Stimulated activated CD4-positive, alpha-beta T cell treated with anti-CD3 and anti-CD28 coated beads, Interleukin-1b, Interleukin-23, amount 100 ng/mL, for 24 hours (primary cell): ENCODE measurements at places on chromosomes 12 and 14.

GRCh38 chr14:73771848-73772638 lies 57.9 kb upstream of the PNMA1 start:
- peak; percentile 75 for DNase-seq

GRCh38 chr12:69569236-69569635 lies 16.0 kb upstream of the CCT2 start:
- DNase-seq, result no peak

DNA sequence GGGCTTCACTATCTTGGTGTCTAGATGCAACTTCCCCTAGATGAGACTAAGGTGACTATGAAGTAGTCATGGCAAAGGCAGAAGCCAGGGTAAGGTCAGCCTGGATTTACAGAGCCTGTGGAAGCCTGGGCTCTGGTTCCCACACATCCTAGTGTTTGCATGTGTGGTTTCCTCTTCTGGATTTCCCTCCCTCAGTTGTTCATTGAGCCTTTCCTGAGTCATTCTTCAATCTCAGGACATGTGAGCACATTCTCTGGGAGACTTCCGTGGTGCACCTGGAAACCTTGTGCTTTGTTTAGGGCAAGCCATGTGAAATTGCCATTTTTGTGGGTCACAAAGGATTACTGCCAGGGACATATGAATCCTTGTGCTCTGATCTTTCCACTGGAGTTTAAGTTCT lies 236.6 kb downstream of the C12orf75 start:
- DNase-seq, result no peak

DNA sequence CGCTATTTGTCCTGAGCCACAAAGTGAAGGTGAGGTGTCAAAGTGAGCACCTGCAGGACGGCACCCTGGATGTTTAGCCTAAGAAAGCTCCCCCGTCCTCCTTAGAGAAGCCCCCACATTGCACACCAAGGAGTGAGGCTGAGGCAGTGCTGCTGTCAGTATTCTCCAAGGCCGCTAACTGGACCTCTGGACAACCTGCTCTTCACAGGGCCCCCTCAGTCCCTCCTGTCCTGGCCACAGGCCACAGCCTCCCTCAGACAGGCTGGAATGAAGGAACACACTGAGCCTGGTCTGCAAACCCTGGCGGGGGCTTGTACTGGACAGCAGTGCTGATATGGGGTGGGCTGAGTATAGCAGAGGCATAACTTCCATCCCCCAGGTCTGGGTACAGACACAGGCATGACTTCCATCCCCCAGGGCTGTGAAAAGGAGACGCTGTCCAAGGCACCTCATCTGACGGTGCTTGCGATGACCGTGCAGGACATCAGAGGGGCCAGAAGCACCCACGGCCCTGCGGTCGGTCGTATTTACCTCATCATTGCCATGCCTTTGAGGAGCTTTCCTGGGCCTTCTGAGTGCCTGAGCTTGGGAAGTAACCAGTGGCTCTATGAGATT lies 82.4 kb upstream of the DIO3 start:
- DNase-seq, result no peak

- no peak for DNase-seq
Measured at GRCh38 chr12:56718636-56719035, 6.5 kb downstream of the NACA start.

DNA sequence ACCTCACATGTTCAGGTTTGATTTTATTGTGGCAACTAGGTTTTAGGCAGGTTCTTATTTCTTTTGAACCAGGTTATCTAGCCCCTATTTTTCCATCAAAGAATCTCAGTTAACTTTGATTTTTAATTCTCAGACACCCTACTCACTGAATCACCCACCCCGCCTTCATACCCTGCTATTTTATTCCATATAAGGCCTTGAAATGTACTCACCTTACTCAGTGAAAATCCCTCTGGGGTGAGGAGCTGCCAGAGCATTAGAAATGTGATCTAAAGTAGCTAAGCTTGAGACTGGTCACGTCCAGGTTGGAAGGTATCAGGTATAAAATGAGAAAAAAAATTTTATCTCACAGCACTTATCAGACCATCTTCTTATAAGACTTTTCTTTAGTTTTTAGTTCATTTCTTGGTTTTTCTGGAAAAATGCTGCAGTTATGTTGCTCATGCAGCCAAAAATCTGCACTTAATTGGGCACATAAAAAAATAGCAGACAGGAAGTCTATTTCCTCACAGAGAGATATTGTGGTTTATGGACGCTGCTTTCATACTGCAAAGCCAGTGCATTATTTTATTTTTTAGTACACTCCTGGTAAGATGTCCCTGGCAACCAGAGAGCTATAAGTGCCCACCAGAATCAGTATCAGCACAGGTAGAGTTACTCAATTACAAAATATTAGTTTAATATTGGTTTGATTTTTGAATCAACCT lies 101.5 kb upstream of the CCDC91 start:
- DNase-seq, result no peak

- DNase-seq, result no peak
Measured at GRCh38 chr14:21168055-21168454, 12.2 kb upstream of the OR5AU1 start.

DNA sequence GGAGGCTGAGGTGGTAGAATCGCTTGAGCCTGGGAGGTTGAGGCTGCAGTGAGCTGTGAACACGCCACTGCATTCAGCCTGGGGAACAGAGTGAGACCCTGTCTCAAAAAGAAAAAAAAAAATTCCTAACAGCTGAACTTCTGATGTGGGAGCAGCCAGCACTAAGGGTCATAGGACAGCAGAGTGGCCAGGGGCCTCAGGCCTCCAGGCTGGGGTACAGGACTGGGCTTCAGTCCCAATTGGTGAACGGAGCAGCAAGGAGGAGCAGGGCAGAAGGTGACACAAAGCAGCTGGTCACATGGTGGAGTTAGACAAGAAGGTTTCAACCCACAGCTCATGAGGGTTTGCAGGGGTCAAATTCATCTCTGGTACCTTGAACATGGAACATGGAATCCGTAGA lies 40.8 kb upstream of the NRXN3 start:
- no peak for DNase-seq

GRCh38 chr12:5251092-5251491 lies 180.8 kb upstream of the NTF3 start:
- no peak for DNase-seq

- DNase-seq, result no peak
Measured at GRCh38 chr12:121750507-121750955, 38.0 kb downstream of the TMEM120B start.

DNA sequence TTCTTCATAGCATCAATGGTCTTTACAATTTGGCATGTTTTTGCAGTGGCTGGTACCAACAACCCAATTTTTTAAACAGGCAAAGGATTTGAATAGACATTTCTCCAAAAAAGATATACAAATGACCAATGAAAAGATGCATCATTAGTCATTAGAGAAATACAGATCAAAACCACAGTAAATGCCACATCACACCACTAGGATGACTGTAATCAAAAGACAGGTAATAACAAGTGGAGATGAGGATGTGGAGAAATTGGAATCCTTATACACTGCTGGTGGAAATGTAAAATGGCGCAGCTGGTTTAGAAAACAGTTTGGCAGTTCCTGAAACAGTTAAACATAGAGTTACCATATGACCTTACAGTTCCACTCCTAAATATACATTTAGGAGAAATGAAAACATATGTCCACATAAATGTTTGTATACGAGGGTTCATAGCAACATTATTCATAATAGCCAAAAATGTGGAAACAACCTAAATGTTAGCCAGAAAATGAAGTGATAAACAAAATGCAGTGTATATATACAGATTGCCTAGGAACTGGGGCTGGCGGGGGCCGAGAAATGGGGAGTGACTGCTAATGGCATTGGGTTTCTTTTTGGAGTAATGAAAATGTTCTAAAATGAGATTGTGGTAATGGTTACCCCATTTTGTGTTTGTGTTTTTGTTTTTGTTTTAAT lies 55.2 kb downstream of the TGFB3 start:
- no peak for DNase-seq
